ENCODE measurements at places on chromosomes 7 and 10.

- DNase-seq: no peak
These were observed 733.1 kb upstream of the C7orf33 start for GRCh38 chr7:147857152-147858140.

DNA sequence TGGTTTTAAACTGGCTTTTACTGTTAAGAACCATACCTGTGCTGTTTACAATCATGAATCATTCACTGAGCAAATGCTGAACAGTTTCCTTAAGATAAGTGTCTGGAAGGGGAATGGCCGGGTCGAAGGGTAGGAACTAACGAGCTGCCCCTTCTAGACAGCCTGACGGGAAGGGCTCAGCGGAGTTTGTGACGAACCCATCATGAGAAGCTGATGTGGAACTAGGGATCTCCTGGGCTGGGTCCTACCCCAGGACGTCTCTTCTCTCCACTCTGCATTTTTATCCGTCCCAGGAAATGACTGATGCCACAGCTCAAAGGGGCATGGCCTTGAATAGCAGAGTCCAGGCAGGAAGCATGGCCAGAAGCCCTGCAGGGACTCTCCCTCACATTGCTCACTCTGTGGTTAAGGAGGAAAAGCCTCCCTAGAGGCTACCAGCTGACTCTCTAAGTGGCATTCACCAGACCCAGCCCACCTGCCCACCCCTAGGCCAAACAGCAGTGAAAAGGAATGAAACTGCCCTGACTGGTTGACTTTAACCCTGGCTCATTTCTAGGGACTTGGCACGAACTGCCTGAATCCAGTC, 112.0 kb downstream of the PFKFB3 start:
- no peak for DNase-seq

- no peak for DNase-seq
These were observed 1158.5 kb upstream of the C7orf33 start for GRCh38 chr7:147432079-147432478.

DNA sequence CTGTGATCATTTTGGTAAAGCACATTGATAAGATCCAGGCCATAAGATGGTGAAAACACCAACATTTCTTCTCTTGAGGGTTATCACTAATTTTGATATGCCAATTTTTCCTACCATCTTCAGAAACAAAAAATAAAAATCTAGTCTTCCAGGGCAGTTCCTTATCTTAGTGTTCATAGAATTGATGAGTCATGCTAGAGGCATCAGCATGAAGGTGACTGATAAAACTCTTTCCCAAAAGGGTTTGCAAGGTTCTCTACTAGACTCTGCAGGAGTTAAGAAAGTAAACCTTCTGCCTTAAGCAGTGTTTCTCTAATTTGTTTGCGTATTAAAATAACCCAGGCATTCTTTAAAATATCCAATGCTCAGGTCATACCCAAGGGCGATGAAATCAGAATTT, 483.1 kb upstream of the CNTNAP2 start:
- DNase-seq: no peak

GRCh38 chr10:122164815-122165483, 106.1 kb upstream of the BTBD16 start:
- DNase-seq: peak; percentile 38

DNA sequence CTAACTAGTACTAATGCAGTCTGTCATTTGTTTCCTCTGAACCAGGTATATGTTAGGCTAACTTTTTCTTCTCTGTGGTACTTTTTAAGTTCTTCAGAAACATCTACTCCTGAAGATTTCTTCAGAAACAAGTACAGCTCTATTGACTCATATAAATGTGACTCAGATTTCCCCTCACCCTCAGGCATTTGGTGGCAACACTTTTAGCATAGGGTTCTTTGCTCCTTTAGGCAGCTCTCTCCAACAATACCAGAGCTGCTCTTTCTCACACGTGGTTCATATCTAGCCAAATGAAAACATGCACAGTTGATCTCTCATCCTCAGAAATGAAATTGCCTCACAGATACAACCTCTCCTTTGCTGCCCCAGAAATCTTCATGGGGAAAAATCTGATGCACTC, 939.8 kb downstream of the SORCS1 start:
- DNase-seq: no peak

GRCh38 chr7:2572101-2572842, 13.5 kb downstream of the IQCE start:
- DNase-seq: no peak

GRCh38 chr10:29830531-29831512, 196.1 kb upstream of the SVIL start:
- DNase-seq: no peak

DNA sequence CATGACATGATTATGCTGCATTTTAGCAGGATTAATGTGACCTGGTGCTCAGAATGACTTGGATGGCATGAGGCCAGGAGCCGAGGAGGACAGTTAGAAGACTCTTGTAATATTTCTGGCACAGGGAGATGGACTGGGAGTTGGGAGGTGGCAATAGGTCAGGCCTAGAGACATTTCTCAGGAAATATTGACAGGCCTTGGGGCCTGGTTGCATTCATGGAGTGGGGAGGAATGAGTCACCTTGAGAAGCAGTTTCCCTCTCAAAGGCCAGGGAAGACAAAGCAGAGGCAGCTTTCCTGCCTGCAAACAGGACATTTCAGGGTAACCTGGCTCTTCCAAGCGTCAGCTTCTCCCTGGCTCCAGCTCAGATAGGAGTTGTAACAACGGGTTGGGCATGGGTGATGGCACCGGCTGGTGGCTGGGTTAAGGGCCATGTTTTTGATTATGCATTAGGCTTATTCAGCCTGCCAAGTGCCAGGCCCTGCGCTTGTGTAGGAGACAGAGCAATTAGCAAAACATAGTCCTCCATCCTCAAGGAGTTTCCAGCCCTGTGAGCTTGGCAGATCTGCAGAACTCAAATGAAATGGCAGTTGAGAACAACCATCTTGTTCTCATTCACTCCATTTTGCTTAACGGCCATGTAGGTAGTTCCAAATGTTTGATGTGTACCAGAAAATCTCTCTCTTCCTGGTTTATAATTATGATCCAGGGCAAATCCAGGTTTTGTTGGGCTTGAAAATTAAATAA, 38.2 kb downstream of the HK1 start:
- no peak for DNase-seq

DNA sequence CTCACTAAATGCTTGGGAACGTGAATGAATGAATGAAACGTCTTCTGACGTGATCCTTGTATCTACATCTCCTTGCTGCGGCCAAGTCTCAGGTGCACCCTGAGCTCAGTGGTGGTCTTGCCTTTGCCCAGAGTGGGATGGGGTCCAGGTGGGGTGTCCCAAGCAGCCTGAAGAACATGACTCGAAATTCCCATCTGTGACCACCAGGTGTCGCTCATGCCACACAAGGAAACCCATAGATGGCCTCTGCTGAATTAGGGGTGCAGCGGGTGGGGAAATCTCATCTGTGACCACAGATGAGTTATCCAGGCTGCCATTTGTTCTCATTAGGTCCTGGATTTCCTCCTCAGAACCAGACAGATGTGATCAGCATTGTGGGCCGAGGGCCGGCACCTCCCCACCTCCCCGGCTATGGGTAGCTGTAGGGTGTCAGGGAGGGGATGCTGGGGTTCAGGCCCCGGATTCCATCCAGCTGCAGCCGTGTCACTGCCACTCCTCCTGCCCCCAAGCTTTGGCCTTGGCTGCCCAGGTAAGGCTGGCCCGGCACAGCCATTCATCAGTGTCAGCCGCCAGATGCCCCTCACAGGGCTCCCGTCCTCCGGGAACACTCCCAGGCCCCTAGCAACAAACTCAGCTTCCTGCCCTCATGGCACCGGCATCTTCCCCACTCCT, 21.0 kb upstream of the GNA12 start:
- DNase-seq: no peak

GRCh38 chr10:30002426-30003266, 56.7 kb downstream of the JCAD start:
- no peak for DNase-seq

- DNase-seq: no peak
These were observed 244.0 kb upstream of the KLF6 start for GRCh38 chr10:4028854-4029583.

DNA sequence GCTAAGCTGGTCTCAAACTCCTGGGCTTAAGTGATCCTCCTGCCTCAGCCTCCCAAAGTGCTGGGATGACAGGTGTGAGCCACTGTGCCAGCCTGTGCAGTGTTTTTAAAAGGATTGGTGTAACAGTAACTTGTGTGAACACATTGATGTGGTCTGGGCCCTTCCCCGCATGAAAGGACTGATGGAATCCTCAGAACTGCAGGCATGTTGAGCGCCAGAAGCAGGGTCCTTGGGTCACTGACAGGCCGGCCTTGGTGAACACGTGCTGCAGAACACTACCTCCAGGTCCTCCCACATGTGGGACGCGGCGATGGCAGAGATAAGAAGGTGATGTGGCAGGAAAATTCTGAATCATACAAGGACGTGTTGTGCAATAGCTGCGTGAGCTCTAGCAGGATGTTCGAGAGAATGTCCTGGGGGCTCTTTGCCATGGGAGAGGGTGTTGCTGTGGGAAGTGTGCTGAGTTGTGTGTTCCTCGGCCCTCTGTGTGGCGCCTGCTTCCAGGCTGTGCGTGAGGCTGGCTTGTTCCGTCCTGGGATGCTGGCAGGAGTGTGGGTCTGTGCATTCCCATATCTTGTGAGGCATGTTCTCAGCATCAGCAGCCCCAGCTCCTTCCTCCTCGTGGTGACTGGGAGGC, 68.2 kb downstream of the DNAJB6 start:
- DNase-seq: no peak

- no peak for DNase-seq
These were observed 147.1 kb downstream of the SLC25A13 start for GRCh38 chr7:96174812-96175211.

DNA sequence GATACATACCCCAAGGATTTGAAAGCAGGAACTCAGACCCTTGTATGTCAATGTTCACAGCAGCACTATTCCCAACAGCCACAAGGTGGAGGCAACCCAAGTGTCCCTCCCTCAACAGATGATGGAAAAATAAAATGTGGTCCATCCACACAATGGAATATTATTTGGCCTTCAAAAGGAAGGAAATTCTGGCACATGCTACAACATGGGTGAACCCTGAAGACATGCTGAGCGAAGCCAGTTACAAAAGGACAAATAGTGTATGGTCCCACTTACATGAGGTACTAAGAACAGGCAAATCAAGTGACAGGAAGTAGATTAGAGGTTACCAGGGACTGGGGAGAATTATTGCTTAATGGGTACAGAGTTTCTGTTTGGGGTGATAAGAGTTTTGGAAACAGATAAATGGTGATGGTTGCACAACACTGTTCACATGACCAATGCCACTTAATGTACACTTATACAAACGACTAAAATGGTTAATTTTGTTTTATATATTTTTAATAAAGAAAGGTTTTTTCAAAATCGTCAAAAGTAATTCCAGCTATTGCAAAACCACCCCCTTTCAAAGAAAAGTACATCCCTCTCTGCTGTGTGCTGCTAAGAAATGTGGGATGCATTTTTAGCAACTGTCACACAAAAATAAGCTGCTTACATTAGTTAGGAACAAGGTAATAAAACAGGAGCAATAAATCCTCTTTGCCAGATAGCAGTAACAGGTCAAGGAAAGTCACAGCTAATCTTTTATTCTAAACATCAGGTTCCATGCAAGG, 85.7 kb downstream of the GRB10 start:
- DNase-seq: no peak

- no peak for DNase-seq
These were observed 712.9 kb upstream of the NRP1 start for GRCh38 chr10:34047389-34047788.

- no peak for DNase-seq
These were observed 19.6 kb downstream of the GIMAP5 start for GRCh38 chr7:150756858-150757257.

DNA sequence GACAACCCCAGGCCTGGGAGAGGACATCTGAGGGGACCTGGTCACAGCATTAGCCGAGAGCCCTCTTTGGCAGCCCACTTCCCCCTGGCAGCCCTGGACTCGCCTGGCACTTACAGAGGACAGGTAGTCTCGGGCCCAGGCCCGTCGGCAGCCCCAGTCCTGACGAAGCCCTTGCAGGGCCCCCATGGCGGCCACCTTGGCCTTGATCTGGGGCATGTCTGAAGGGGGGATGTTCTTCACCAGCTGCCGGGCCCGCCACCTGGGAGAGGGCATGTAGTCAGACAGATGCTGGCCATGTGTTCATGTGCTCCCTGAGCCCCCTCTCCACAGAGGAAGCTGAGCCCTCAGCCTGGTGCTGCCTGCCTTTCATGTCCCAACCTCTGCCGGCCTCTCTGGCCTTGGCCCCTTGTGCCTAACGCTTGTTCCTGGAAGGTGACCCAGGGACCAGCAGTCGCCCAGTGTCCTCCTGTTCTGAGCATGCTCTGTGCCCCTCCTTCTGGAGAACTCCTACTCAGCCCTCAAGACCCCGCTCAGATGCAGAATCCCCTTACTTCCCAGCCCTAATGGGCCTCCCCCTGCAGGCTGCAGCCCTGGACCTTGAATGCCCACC, 13.9 kb downstream of the MYO1G start:
- DNase-seq: no peak

DNA sequence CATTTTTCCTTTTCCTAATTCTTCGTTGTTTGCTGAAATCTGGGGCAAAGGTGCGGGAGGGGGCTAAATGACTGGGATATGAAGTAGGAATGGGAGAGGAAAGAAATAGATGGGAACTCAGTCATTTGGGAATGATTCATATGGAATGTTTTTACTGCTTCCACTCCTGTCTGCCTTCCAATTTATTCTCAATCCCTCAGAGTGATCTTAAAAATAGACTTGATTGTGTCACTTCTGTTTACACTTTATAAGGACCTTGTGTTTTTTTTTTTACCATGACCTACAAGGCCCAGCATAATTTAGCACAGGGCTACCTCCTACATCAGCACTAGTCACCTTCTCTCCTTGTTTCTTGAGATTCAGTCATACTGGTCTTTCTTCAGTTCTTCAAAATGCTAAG, 97.9 kb downstream of the PTEN start:
- no peak for DNase-seq

DNA sequence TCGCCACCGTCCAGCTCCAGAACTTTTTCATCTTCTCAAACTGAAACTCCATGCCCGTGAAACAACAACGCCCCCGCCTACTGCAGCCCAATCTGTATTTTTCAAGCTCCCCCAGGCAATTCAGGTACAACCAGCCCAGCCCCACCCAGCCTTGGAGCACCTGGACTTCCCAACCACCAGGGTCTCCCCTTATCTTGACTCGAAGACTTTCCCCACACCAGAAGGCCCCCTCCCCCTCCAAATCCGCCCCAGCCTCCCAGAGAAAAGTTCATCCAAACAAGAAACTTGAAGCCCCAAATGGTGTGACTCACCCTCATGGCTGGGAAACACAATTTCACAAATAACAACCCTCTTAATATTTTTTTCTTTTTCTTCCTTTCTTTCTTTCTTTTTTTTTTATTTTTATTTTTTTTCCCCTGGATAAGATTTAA, 10.6 kb downstream of the ZCCHC24 start:
- no peak for DNase-seq

DNA sequence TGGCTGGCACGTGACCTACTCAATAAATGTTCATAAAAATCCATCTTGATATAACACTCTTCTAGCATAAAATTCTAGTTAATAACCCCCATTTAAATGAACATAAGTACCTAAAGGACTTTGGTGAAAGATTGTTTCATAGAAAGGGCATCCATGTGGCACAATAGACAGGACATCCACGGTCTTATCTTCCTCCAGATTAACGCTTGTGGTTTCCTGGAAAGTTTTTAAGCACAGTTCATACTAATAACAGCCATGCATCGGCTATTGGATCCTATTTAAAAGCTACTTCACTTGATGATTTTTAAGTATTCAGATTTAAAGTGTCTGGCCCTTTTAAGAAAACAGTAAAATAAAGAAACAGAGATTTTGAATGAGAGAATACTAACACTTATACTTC, 288.3 kb downstream of the AHR start:
- no peak for DNase-seq

Measured in NCI-H510A (cell line).